ENCODE measurements at places on chromosomes 7 and 10. TPM values are rescaled to one million over a fixed set of nuclear protein-coding genes. Genes with fewer than 3 reads are reported as not detected.

DNA sequence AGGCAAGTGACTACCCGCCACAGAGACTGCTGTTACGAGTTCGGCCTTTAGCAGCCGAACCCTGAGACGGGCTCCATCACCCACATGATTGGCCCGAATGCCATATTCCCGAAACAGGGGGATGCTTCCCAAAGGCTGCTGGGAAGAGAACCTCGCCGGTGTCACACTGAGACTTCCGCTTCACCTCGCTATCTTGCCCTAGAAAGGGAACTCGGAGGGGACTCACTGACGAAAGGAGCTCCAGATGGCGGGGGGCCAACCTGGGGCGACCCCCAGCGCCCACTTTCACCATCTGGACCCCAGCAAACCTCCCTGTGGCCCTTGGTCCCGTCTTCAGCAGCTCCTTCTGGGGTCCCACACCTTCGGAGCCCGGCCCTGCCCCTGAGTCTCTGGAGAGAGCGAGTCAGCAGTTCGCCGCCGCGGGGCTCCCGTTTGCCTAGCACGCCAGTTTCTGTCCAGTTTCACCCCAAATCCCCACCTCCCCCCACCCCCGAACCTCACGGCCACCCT, 529 bp downstream of the HPS1 start:
- H3K27ac ChIP-seq: peak overlapping the region; percentile 97
- H3K4me3 ChIP-seq: peak overlapping the region; percentile 92
- no peaks in the 10 kb centered on the region for H3K27me3 ChIP-seq
- no peaks in the 10 kb centered on the region for H3K4me1 ChIP-seq
- peak; percentile 42 for DNase-seq

- H3K27ac ChIP-seq: no peak overlapping the region
- no peak for DNase-seq
- no peaks in the 10 kb centered on the region for H3K27me3 ChIP-seq
These were observed 76.9 kb upstream of the ANK3 start for GRCh38 chr10:60466267-60467201.

- H3K27ac ChIP-seq: no peak overlapping the region
- H3K27me3 ChIP-seq: no peaks in the 10 kb centered on the region
- H3K36me3 ChIP-seq: peaks cover 22% of the 10 kb centered on the region
- H3K4me3 ChIP-seq: no peak overlapping the region
These were observed 59.4 kb upstream of the ASAH2 start for GRCh38 chr10:50310560-50311174.

GRCh38 chr10:1858547-1858946, 121.2 kb upstream of the ADARB2 start:
- no peak overlapping the region for H3K27ac ChIP-seq
- no peaks in the 10 kb centered on the region for H3K36me3 ChIP-seq
- H3K4me1 ChIP-seq: no peaks in the 10 kb centered on the region

IL2RA gene
- 1.2 TPM for total RNA-seq

NUTM2D gene
- 7.8 TPM for total RNA-seq

DNA sequence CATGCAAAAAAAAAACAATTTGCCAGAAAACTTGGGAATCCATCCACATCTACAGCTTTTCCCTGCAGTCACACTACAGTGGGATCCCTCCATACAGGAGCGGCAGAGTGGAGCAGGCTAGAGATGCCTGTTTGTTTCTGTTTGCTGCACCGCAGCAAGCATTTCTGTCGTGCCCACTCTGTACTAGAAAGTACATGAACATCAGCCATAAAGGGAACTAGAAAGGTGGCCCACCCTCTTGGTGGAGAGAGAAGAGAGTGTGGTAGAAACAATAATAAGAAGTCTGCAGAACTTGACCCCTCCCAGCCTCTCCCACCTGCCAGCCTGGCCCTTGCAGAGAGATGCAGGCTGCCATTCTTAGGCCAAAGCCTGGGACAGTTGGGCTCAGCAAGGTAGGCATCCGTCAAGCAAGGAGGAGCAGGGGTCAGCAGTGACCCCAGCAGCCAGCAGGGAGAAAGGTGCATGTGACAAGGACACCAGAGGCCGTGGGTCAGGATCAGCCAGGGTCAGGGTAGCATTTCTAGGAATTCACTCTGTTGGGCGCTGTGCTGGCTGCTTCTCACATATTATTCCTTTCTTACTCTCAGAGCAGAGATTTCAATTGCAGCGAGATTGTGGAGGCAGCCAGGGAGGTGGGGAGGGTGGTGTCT, 171.8 kb downstream of the EGFR start:
- H3K27ac ChIP-seq: peak overlapping the region; percentile 9
- peaks cover 16% of the 10 kb centered on the region for H3K36me3 ChIP-seq
- H3K4me1 ChIP-seq: no peaks in the 10 kb centered on the region
- H3K4me3 ChIP-seq: no peak overlapping the region
- no peaks in the 10 kb centered on the region for H3K27me3 ChIP-seq

DNA sequence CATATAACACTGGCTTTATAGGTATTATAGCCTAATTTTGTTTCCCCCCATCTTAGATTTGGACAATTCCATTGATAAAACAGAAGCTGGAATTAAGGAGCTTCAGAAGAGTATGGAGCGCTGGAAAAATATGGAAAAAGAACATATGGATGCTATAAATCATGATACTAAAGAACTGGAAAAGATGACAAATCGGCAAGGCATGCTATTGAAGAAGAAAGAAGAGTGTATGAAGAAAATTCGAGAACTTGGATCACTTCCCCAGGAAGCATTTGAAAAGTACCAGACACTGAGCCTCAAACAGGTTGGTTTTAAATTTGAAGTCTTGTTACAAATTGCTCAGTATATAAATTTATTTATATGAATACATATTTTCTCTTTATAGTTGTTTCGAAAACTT, 34.1 kb downstream of the SMC3 start:
- H3K4me1 ChIP-seq: no peaks in the 10 kb centered on the region
- no peak for DNase-seq
- no peaks in the 10 kb centered on the region for H3K27me3 ChIP-seq
- no peak overlapping the region for H3K27ac ChIP-seq

GRCh38 chr10:15120523-15120922, 23.4 kb downstream of the RPP38 start:
- no peaks in the 10 kb centered on the region for H3K4me1 ChIP-seq
- H3K36me3 ChIP-seq: peaks cover 39% of the 10 kb centered on the region
- no peak overlapping the region for H3K27ac ChIP-seq
- no peaks in the 10 kb centered on the region for H3K27me3 ChIP-seq
- H3K4me3 ChIP-seq: no peak overlapping the region

- no peak overlapping the region for H3K4me3 ChIP-seq
- DNase-seq: no peak
- H3K27ac ChIP-seq: no peak overlapping the region
- no peaks in the 10 kb centered on the region for H3K36me3 ChIP-seq
- no peaks in the 10 kb centered on the region for H3K4me1 ChIP-seq
- no peaks in the 10 kb centered on the region for H3K27me3 ChIP-seq
These were observed 40.3 kb downstream of the NRCAM start for GRCh38 chr7:108415821-108416536.

DNA sequence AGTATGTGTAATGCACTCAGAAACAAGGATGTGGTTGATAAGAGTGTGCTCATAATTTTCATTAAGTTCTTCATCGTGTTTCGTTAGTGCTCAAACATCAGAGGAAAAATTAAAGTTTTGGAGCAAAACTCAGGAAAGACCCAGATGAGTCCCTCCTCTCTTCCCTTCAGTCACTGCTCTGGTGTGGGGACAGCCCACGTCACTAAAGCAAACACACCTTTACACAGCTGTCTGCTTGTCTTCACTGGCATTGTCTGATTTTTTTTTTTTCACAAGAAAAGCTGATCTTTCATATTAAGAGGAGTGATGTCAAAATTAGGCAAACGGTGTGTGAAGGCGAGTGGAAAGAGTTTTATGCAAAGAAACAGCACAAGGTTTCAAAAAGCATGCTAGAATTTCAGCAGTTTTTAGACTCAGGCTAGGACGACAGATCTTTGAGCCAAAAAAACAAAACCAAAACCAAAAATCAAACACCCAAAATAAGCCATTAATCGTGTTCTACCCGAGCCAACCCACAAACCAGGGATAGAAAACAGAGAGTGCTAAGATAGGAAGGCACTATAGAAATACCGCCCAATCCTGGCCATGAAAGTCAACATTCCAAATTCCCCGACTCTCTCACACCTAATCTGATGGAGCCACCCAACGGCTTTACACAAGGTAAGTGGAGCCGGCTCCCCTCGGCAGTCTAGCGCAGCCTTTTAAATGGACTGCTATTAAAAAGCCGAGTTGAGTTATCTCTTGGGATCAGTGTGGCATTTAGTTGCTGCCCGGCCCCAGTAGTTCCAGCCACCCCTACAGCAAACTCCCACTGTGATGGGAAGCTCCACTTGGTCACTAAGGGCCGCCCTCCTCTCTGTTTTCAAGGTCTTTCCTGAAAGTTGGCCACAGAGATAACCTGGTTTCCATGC, 27.9 kb upstream of the GATA3 start:
- peaks cover 23% of the 10 kb centered on the region for H3K27me3 ChIP-seq
- no peaks in the 10 kb centered on the region for H3K4me1 ChIP-seq
- H3K4me3 ChIP-seq: no peak overlapping the region
- no peak for DNase-seq

LIPJ gene
- total RNA-seq: 0.14 TPM

DNA sequence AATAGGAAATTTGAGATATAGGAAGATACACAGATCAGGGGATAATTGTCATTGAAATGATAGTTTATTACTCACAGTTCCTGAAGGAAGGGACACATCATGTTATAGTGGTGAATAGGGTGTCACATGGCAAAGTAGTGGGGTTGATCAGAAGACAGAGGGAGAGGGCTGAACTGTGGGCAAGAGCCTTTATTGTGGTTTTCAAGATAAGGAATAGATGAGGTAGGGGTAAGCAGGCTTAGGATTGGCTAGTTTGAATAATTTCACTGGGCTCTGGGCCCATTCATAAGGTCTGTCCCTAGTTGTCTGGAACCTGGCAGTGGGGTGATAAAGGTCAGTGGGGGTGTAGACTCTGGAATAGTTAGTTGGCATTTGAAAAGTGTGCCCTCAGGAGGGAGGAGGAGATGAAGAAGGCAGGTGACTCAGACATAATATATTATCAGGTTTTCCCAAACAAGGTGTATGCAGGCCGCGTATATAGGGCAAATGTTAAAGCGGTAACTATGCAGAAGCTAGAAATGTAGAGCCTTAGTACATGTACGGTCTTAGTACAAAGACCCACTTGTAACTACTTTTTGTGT, 18.5 kb downstream of the FGL2 start:
- no peaks in the 10 kb centered on the region for H3K4me1 ChIP-seq
- H3K27ac ChIP-seq: no peak overlapping the region
- H3K36me3 ChIP-seq: no peaks in the 10 kb centered on the region
- H3K4me3 ChIP-seq: no peak overlapping the region

- no peak overlapping the region for H3K27ac ChIP-seq
- H3K4me3 ChIP-seq: no peak overlapping the region
- no peak for DNase-seq
- no peaks in the 10 kb centered on the region for H3K36me3 ChIP-seq
- H3K27me3 ChIP-seq: no peaks in the 10 kb centered on the region
These were observed 277.8 kb downstream of the LRMDA start for GRCh38 chr10:75709245-75709644.

SPDYE11 gene
- not detected for total RNA-seq

- H3K4me3 ChIP-seq: no peak overlapping the region
- H3K27me3 ChIP-seq: no peaks in the 10 kb centered on the region
- H3K36me3 ChIP-seq: no peaks in the 10 kb centered on the region
- no peak overlapping the region for H3K27ac ChIP-seq
These were observed 15.5 kb upstream of the SP4 start for GRCh38 chr7:21412410-21412851.

DNA sequence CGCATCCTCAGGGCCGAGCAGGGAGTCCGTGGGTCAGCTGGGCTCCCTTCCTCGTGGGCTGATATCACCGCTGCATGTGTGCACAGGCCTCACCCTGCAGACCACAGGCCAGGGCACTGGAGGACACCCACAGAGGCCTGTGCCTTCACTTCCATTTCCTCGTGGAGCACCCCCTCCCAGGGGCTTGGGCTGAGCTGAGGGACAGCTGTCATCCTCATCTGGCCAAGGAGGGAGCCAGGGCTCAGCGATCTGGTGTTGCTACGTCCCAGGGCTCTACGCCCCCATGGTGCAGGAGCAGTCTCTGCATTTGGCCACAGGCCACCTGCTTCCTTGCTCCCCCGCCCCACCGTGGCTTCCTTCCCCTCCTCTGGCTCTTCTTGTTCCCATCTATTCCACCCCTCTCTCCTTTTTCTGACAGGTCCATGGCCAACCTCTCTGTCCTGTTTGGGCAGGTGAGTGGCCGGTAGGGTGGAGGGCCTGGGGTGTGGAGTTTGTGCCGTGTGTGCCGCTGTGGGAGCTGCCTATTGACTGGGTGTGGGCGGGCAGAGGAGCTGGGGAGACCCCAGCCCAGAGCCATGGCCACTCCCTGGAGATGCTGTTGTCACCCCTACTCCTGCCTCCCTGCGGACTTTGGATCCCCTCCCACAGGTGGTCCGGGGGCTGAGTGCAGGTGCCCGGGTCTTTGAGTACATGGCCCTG, 8.3 kb upstream of the ASIC3 start:
- DNase-seq: no peak
- H3K27ac ChIP-seq: no peak overlapping the region
- peaks cover 3% of the 10 kb centered on the region for H3K36me3 ChIP-seq
- H3K4me1 ChIP-seq: peaks cover 8% of the 10 kb centered on the region
- H3K27me3 ChIP-seq: no peaks in the 10 kb centered on the region
- no peak overlapping the region for H3K4me3 ChIP-seq

FZD1 gene
- 17.2 TPM for total RNA-seq
